ENCODE measurements at places on chromosomes 3 and 15.

GRCh38 chr15:32033186-32033890 lies 3.0 kb downstream of the CHRNA7 start:
- DNase-seq: no peak

DNA sequence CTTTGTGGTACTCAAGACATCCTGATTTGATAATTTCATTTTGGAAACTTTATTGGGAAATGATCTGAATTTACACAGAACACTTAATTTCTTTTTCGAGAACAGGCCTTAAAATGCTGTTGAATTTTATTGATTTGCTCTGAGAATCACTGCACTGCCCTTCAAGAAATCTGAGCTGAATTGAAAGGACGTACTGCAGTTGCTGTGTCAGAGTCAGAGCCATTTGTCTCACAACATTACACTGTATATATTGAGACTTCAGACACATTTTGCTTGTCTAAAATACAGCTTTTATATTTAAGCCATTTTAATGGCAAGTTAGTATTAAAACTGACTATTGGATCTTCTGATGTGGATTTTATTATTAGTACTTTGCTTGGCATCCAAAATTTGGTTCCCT lies 504.1 kb downstream of the NLGN1 start:
- no peak for DNase-seq

DNA sequence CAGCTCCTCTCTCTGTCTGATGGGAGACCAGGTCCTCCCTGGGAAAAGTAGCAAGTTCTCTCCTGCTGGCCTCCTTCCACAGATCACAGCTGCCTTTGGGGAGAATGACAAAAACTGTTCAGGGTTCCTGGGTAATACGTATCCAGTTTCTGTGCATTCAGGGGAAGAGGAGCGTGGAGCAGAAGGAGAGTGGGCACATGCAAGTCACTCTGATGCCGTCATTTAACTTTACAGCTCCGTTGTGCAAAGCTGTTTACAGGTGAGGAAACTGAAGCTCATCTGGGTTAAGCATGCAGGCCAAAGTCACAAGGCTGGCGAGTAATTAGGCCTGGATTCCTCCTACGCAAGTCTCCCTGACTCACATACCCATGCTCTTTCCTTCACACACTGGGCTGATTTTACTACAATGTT lies 7.5 kb upstream of the TM4SF1 start:
- no peak for DNase-seq

DNA sequence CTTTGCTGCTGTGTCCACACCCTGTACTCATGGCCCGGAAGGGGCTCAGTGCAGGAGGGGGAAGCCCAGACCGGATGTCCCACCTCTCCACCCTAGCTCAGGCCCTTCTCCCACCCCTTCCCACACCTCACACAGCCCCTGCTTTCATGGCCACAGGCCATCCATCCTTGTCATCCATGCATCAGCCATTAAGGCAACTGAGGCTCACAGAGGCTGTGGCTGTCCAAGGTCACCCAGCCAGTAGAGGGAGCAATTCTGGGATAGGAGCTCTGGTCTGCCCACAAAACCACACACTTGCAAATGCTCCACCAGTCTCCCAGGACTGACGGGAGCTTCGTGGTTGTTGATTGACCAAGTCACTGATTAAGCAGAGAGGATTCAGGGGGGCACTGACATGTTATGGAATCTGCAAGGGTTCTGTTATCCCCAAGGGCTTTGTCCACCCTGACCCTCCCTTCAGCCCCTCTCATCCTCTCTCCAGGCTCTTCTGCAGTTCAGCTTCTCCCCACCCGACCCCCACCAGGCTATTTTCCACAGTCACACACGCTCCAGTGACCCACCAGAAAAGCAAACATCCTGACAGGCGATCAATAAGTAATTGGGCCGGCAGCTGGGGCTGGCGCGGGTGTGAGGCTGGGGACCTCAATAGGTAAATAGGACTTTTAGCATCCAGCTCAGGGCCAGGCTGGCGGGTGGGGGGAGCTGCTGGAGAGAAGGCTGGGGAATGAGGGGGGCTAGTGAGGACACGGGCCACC lies 15.1 kb downstream of the LINGO1 start:
- DNase-seq: no peak

GRCh38 chr3:159964166-159964973 lies 24.3 kb upstream of the IL12A start:
- no peak for DNase-seq

All from naive thymus-derived CD8-positive, alpha-beta T cell (primary cell).